ENCODE measurements at places on chromosomes 7 and 10.

DNA sequence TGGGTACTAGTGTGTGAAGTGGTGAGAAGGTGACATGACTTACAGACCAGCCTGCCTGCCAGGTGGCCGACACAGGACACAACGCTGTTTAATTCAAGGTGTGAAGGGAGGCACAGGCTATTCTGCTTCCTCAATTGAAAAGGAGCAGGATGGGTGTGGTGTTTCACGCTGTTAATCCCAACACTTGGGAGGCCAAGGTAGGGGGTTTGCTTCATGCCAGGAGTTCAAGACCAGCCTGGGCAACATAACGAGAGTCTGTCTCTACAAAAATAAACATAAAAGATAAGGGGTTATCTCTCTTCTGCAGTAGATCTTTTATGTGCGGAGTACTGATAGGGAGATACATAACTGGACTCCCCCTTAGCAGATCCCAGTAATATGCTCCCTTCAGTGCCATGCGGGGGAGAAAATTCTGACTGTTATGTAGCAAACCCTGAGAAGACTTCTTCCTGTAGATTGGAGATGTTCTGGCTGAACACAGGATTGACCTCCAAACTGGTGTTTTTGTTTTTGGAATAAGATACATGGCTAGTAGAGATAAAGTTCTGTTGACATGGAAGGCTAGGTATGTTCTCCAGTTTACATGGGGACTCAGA lies 63.2 kb downstream of the CCNY start:
- DNase-seq, result no peak

DNA sequence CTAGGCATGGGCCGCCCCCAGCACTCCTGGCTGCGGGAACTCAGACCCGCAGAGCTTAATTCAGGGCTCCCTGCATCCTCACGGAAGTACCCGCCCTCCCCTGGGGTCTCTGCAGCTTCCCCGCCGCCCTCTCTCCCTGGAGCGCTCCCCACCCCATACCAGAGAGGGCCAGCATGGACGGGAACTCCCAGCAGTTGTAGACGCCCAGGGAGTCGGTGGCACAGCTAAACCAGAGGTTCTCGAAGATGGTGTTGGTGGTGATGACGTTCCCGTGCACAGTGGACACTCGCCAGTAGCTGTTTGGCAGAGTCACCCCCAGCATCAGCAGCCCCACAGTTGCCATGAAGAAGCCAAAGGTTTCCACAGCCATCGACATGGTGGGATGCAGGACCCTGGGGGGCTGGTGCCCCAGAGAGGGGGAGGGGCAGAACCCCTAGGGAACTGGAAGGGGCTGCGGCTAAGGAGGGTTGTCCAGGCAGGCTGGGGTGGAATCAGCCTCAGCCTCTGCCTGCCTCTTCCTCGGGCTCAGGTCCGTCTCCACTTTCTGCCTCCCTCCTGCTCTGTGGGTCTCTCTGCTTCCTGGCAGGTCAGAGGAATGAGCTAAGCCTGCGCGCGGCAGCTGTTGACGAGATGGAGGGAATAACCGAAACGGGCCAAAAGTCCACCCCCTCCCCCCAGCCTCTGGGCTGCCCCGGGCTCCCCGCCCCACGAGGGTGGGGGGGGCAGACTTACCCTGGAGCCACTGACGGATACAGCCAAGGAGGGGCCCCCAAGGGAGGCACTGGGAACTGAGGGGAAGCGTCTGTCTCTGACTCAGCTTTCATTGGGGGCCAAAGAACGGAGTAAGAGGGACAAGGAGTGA lies at the start of gene CLDN15:
TSS of gene CLDN15 (minus strand) at position 597 of the 862 bp plus-strand sequence. CDS start at position 376, 221 bp downstream.
- DNase-seq, result no peak

DNA sequence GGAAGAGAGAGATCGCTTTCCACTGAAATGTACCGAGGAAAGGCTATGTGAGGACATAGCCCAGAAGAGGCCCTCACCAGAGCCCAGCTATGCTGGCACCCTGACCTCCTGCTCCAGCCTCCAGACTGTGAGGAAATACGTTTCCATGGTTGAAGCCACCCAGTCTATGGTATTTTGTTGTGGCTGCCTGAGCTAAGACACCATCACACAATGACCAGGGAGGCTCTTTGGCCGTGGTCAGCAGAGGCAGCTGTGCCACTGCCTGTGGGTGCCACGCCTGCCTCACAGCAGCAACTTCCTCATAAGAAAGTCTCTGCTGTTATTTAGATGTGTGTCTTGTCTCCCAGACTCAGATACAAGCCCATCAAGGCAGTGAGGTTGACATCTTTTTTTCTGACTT lies 182.7 kb upstream of the PLXNA4 start:
- DNase-seq, result no peak

DNA sequence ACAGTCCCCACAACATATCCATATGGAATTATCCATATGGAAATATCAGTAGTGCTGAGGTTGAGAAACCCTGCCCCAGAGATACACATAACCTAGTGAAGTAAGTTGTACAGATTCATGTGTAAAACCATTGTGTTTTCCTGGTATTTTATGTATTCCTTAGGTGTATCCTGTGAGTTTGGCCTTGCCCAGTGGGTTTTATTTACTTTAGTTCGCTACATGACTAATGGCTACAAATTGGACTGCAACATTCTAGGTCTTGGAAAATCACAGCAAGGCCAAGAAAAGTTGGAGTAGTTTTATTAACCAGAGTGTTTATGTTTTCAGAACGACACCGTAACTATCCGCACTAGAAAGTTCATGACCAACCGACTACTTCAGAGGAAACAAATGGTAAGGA lies 1.4 kb downstream of the RPS24 start:
- DNase-seq, result no peak

- DNase-seq, result no peak
Observed at GRCh38 chr10:63464402-63465292, 1.1 kb downstream of the JMJD1C start.

DNA sequence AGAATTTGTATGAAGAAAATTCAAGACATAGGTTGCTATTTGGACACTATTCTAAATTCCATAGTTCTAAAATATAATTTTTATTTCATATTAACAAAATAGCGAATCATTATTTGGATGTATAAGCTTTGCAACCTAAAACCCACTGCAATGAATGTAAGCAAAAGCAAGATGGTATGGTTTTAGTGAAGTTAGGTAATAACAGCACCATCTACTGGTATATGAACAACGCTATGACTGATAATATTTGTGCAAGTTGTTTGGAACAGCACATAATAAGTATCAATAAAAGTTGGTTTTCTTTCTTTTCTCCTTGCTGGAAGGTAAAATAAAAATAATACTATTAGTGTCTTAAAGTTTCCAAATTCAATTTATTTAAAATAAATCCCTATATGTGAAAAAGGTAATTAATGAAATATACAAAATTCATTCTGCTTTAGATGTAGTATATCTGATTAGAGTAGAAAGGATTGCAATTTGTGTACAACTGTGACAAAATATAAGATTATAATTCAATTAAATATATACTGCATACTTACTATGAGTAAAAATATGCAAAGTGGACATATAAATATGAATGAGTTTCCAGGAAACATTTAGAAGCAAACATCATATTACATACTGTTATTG lies 79.0 kb upstream of the LSM8 start:
- DNase-seq, result no peak

GRCh38 chr10:5890452-5890915 lies 441 bp downstream of the FBH1 start:
- DNase-seq, result no peak

DNA sequence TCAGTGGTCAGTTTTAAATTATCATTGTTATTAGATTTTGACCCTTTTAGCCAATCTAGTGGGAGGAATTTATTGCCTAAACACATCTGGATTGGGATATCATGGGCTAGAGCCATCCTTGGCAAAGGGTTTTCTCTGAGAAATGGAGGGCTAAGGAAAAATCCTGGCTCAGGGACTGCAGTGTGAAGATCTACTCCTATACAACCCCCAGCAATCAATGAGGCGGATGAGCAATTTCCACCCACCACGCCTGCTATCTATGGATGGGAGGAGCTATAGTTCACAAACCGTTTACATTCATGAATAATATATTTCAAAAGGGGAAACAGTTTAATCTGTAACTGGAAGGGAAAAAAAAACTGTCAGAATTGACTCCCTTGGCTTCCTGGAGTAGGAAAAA lies 2.7 kb downstream of the CAV1 start:
- DNase-seq, result no peak

GRCh38 chr10:18607503-18608378 lies 43.6 kb downstream of the NSUN6 start:
- no peak for DNase-seq

GRCh38 chr7:116541951-116542350 lies 17.1 kb downstream of the CAV1 start:
- DNase-seq, result no peak

All from GM10248 (cell line).